Mesothelial cell of epicardium (in vitro differentiated cells): ENCODE measurements at places on chromosomes 4 and X. TPM values are rescaled to one million over a fixed set of nuclear protein-coding genes. Genes with fewer than 3 reads are reported as not detected.

NKX6-1 gene
- total RNA-seq: not detected in 3 replicates

SGCB gene
- total RNA-seq: 27.9 to 30.4 TPM (median 30.2 TPM) in 3 replicates

PGAM4 gene
- total RNA-seq: not detected in 3 replicates

GRCh38 chr4:127162741-127163140, 470.0 kb upstream of the INTU start:
- H3K4me3 ChIP-seq: no peak overlapping the region
- H3K36me3 ChIP-seq: no peaks in the 10 kb centered on the region
- no peaks in the 10 kb centered on the region for H3K4me1 ChIP-seq
- no peak for DNase-seq
- no peak overlapping the region for H3K27ac ChIP-seq
- no peaks in the 10 kb centered on the region for H3K27me3 ChIP-seq

- peaks cover 7% of the 10 kb centered on the region for H3K4me1 ChIP-seq
- no peak overlapping the region for H3K27ac ChIP-seq
- no peaks in the 10 kb centered on the region for H3K36me3 ChIP-seq
- H3K27me3 ChIP-seq: peaks cover 57% of the 10 kb centered on the region
- no peak overlapping the region for H3K4me3 ChIP-seq
Measured at GRCh38 chrX:107447642-107448041, 1.8 kb upstream of the FRMPD3 start.

DNA sequence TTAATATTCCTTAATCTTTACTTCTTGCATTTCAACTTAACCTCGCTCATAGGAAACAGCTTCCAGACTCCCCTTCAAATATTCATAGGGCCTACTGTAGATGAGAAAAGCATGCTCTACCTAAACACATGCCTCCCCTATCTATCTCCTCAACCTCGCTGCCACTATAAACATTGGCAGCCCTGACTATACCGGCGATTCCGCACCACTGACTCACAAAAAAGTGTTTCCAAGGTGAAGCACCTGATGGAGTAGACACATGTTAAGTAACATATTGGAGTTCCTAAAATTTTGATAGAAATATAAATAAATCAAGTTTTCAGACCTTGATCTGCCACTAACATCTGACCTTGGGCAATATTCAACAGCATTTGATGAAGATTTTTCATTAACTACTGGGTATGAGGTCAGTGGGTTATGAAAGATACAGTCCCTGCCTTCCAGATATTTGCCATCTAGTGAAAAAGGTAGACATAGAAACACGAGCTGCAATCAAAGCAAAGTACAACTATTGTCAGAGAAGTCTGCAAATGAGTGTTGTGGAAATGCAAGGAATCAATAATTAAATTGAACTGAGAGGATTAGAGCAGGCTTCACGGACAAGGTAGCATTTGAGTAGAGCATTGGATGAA, 184.2 kb downstream of the MAML3 start:
- H3K27me3 ChIP-seq: no peaks in the 10 kb centered on the region
- no peak for DNase-seq
- H3K27ac ChIP-seq: no peak overlapping the region
- peaks cover 30% of the 10 kb centered on the region for H3K4me1 ChIP-seq
- H3K36me3 ChIP-seq: no peaks in the 10 kb centered on the region
- no peak overlapping the region for H3K4me3 ChIP-seq

GRCh38 chr4:153466081-153466948, at the start of gene TMEM131L:
Gene TMEM131L (plus strand): TSS chr4:153466360. CDS start chr4:153466398, 38 bp downstream.
- peaks cover 24% of the 10 kb centered on the region for H3K4me1 ChIP-seq
- DNase-seq: peak; percentile 60
- H3K36me3 ChIP-seq: peaks cover 2% of the 10 kb centered on the region
